CD4-positive, alpha-beta T cell (primary cell): ENCODE measurements at places on chromosomes 13 and 19.

GRCh38 chr19:54106716-54107115, 4.1 kb downstream of the NDUFA3 start:
- DNase-seq = no peak

- no peak for DNase-seq
These were observed 163.5 kb downstream of the PAN3 start for GRCh38 chr13:28301839-28302238.

DNA sequence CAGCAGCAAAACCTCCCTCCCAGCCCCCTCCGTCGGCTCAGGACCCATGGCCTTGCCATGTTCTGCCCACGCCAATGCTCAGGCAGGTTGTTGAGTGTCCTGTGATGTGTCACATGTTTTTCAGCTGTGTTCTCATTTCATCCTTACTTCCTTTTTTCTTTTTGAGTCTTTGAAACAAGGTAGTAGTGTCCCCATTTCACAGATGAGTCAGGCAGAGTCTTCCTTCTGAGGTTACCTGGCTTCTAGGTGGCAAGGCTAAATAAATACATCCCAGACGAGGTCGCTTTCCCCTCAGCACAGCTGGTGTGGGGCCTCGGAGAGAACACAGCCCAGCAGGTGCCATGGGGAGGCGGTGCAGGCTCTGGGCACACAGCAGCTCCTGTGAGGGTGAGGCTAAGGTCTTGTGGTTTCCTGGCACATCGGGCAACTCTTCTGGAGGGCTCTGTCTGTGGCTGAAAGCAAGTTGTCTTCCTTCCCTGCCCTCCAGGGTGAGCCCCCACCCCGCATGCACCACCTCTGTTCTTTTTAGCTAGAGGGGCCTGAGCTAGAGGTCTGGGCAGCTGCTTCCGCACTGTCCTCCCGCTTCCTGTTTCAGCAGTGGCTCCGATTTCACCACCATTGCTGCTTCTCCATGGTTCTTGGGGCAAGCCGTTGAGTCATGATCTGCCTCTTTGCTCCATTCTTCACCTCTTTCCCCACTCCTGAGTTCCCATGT, 15.1 kb downstream of the PRAM1 start:
- peak; percentile 81 for DNase-seq

GRCh38 chr13:43787518-43787891, 733 bp upstream of the ENOX1 start:
- DNase-seq = no peak

DNA sequence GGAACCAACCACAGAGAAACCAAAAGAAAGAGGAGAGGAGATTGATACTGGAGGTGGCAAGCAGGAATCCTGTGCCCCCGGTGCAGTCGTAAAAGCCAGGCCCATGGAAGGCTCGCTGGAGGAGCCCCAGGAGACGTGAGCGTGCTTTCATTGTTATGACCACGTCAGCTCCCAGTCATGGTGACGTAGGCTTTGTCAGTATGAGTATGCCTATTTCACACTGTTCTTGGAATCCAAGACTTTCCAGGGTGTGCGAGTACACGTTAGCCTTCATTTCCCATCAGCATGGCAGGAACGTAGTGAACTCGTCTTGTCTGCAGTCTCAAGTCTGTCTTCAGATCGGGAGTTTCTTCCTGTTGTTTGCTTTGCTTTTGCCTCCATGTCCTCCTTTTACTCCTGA, 15.4 kb upstream of the CHAMP1 start:
- DNase-seq = no peak

DNA sequence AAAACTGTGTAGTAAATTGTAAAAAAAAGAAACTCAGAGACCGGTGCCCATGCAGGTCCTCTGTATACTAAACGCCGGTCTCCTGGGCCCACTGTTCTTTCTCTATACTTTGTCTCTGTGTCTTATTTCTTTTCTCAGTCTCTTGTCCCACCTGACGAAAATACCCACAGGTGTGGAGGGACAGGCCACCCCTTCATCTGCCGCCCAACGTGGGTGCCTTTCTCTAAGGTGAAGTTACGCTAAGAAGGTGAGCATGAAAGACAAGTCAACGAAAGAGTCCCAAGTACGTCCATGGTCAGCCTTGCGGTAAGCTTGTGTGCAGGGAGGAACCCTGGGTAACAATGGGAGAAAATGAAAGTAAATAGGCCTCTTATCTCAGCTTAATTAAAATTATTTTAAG, 48.0 kb upstream of the WASF3 start:
- no peak for DNase-seq

- no peak for DNase-seq
These were observed 22.5 kb downstream of the OR10H4 start for GRCh38 chr19:15971224-15971780.

- DNase-seq = no peak
These were observed 322.8 kb downstream of the UQCRFS1 start for GRCh38 chr19:28889941-28890670.

DNA sequence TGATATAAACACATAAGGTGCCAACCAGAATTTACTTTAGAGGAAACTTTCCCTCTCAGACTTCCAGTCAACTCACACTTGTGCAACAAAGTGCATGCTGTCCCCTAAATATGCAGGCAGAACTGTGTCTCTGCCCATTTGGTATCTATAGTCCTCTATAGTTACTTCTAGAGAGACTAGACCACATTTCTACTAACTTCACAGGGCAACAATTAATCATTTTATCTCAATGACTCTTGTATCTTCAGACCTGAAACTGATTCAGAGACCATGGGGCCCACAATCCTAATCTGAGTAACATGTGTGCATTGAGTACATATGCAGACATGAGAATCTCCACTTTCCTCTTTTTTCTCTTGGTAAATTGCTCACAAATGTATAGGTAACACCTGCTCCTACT, 158.1 kb downstream of the ZNF486 start:
- DNase-seq = no peak

DNA sequence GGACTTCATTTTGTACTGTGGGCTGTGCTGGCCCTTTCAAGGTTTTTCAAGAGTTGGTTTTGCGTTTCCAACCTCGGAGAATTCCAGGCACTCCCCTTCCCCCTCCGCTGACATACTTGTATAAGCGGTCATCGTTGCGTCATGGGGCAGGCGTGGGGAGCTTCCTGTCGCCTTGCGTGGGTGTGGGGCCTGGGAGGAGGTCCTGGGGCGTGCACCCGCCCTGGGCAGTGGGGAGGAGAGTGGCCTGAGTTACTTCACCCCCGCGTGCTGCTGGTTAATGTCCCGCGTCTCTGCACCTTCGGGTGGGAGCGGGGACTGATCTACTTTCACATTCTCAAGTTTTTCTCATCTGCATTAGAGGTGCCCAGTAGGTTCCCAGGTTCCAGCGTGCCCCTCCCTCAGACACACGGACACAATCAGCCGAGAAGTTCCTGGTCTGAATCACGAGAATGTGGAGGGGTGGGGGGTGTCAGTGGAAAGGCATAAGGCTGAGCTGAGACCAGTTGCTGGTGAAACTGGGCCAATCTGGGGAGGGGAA, 4.1 kb downstream of the IER2 start:
- DNase-seq = peak; percentile 68

- DNase-seq = peak; percentile 68
These were observed 43.1 kb downstream of the CYP4F22 start for GRCh38 chr19:15551293-15552004.

- no peak for DNase-seq
These were observed 173.2 kb downstream of the KDM4B start for GRCh38 chr19:5141850-5142724.

DNA sequence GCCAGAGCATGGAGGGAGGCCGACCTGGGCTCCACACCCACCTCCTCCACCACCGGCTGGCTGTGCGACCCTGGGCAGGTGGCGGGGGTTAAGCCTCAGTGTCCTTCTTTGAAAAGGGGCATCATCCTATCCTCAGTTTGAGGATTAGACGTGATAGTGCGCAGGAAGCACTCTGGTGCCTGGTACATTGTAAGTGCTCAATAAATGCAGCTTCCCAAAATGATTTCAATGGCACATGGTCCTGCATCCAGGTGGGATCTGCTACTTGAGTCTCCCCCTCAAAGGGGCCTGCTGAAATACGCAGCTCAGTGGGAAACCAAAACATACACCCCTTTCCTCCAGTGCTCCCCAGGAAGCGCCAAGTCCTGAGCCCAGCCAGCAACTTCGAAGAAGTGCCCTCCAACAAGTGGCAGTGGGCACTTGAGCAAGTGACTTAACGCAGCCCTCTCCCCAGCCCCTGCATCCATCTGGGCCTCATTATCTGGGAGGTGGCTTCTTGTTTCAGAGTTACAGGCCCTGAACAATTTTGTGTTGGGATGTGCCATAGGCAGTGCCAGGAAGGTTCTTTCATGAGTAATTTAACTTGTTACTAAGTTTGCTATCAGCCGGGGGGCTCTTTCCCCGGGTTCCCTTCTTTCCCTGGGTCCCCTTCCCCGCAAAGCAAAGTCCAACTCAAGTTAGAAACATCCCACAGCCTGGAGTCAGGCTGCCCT, 17.9 kb downstream of the ACTN4 start:
- DNase-seq = no peak

DNA sequence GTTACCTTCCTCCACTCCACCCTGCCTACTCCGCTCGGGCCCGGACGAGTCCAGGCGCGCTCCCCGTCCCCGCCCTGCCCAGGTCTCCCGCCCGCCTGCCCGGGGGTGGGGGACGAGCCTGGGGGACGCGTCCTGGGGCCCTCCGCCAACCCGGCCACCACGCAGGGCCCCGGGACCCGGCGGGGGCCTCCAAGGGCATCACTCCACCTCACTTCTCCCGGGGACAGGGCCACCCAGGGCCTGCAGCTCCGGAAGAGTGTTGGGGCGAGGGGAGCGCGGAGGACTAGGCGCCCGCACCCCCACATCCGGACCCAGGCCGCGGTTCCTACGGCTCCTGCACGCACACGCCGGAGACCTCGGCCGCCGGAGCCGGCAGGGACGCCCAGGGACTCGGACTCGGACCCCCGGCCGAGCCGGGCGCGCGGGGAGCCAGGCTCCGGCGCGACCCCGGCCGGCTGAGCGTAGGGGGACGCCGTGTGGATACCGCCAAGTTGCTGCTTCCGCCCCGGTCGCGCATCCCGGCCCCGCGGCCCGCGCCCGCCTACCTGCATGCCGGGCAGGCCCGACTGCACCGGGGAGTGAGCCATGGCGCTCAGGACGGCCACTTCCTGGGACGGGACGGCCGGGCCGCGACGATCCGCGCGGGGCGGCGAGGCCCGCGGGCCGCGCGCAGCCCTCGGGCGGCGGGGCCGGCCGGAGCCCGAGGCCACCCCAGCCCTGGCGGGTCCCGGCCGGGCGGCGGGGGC, 534 bp downstream of the STK24 start:
- DNase-seq = peak; percentile 40

DNA sequence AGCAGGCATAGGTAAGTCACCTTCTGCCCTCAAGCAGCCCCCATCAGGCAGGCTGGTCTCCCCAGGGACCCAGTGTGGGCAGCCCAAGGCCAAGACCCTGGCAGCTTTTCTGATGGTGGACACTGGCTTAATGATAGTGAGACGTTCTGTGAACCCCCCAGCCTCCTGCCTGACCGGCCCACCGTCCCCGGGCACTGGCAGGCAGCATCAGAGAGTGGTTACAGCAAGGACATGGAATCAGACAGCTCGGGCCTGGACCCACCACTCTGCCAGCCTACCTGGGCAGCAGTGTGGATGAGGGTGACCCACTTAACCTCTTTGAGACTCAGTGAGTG, 45.3 kb upstream of the KCTD15 start:
- DNase-seq = no peak

DNA sequence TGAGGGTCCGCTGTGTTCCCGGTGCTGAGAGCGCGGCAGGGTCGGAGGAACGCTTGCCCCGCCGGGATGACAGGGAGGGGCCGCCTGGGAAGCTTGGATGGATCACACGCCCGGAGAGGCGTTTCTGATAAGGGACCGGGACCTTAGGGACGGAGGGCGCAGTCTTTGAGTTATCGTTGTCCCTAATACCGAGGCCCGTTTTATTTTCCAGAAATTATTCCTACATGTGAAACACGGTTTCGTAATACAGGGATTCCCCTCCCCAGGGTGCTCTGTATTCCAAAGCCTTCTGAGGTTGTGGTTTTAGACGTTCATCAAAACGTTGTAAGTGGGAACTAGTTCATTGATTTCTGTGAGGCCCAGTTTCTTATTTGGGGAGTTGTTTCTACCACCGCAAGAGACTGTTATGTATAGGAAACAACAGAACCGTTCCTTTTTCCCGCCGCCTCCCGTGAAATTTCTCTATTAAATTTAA, 752 bp downstream of the PDCD5 start:
- no peak for DNase-seq

- DNase-seq = peak; percentile 64
These were observed at the start of gene ICAM3 for GRCh38 chr19:10339380-10339960. Gene ICAM3, minus strand, starts transcription at chr19:10339624. Its CDS starts 10 bp downstream, at chr19:10339614.

DNA sequence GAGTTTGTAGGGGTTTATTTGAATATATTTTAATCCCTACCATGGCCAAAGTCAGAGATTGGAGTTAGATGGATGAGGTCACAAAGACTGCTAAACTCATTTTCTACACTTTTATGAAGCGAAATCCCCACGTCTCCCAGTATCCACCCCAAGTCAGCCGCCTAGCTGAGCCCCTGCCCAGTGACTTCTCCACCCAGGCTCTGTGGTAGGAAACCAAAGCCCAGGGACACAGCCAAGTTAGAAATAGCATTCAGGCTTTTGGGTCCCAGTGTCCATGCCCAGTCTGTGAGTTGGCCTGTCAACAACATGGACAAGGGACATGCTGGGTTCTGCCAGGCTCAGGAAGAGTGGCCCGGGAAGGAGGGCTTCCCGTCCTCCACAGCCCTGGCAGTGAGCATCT, 474.0 kb downstream of the FOXO1 start:
- DNase-seq = no peak

DNA sequence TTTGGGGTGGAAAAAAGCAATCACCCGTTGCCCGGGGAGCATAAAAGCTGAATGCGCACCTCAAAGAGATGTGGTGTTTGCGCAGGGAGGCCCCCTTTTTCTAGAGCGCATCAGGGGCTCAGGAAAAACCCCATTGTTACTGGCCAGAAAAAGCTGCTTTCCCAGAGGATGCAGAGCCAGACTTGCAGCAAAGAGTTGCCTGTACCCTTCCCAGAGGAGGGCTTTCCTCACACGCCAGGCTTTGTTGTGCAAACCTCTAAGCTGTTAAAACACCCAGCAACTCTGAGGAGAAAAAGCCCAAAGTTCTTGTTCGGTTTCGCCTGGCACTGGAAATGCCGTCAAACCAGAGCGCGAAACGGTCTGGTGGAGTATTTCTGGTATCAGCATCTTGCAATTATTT, 29.3 kb downstream of the GSX1 start:
- DNase-seq = no peak

DNA sequence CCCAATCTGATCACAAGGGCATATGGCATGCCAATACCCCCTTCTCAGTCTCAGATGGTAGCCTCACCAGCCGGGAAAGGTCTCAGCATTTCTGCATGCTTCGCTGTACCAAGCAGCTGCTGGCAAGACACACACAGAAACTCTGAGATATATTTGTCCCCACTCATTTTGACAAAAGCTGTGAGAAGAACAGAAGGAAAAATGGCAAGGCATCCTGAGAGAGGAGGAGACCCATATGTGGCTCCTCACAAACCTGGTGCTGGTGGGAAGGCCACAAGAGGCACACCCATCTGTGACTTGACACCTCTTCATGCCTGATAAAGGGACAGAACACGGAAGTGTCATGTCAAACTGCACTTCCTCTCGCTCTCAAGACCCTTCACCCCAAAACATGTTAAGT, 36.7 kb upstream of the DOCK9 start:
- DNase-seq = peak; percentile 13

DNA sequence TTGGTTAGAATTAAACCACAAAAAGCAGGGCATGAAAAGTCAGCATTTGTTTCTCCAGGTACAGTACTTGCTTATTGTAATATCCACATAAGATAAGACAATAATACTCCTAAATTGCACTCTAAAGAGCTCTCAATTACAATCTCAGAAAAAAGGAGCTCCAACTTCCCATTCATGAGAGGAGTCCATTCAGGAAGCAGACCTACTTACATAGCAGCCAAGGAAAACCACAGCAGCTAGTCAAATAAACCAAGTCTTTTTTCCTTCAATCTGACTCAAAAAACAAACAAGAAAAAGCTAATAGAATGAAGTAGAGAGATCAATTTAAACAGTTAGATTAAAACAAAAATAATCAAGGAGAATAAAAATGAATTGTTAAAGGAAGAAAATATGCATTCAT, 885.2 kb upstream of the SLITRK6 start:
- DNase-seq = no peak
